H7 (cell line): ENCODE measurements at places on chromosomes 5 and 9.
A peak's percentile ranks its signal among the peaks of the same experiment; 100 is the strongest.

- DNase-seq = peak; percentile 88
Observed at GRCh38 chr5:128083033-128083810, at the start of gene SLC12A2. TSS of gene SLC12A2 (plus strand) at chr5:128083766. CDS start at chr5:128083955, 189 bp downstream.

DNA sequence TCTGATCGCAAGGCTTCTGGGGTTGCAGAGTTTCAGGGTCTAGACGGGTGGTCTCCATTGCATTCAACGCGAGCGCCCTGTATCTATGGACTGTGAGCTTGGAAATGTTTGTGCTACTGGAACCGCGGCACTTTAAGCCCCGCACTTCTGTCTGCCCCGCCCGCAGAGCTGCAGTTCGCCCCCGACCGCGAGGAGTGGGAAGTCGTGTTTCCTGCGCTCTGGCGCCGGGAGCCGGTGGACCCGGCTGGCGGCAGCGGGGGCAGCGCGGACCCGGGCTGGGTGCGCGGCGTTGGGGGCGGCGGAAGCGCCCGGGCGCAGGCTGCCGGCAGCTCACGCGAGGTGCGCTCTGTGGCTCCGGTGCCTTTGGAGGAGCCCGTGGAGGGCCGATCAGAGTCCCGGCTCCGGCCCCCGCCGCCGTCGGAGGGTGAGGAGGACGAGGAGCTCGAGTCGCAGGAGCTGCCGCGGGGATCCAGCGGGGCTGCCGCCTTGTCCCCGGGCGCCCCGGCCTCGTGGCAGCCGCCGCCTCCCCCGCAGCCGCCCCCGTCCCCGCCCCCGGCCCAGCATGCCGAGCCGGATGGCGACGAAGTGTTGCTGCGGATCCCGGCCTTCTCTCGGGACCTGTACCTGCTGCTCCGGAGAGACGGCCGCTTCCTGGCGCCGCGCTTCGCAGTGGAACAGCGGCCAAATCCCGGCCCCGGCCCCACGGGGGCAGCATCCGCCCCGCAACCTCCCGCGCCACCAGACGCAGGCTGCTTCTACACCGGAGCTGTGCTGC is 1.0 kb downstream of the ADAMTS19 start:
- peak; percentile 78 for DNase-seq

- peak; percentile 35 for DNase-seq
Observed at GRCh38 chr9:129419382-129419899, 201.5 kb downstream of the C9orf50 start.

DNA sequence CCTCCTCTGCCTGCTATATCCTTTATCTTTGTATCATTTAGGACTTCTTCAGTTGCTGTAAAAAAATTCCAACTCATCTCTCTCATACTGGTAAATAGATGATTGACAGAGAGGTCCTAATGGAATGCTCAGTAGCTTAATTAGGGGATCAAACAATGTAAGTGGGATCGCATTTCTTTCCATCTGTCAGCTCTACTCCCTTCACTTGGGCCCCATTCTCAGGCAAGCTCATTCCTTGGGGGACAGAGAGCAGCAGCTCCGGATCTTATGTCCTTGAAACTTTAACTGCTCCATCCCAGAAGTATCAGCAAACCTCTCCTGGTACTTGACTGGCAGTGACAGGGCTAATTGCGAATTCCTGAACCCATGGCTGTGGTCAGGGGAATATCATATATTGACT is 146.7 kb downstream of the YTHDC2 start:
- DNase-seq = no peak

DNA sequence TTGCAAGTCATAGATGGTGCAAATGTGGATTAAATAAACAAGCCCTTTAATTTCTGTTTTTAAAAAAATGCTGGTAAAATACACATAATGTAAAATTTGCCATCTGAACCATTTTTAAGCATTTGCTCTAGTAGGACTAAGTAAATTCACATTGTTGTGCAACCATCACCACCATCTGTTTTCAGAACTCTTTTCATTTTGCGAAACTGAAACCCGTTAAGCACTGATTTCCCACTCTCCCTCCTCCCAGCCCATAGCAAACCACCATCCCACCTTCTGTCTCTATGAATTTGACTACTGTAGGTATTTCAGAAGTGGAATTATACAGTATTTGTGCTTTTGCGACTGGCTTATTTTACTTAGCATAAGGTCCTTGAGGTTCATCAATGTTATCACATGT is 103.3 kb upstream of the CNTLN start:
- DNase-seq = no peak

DNA sequence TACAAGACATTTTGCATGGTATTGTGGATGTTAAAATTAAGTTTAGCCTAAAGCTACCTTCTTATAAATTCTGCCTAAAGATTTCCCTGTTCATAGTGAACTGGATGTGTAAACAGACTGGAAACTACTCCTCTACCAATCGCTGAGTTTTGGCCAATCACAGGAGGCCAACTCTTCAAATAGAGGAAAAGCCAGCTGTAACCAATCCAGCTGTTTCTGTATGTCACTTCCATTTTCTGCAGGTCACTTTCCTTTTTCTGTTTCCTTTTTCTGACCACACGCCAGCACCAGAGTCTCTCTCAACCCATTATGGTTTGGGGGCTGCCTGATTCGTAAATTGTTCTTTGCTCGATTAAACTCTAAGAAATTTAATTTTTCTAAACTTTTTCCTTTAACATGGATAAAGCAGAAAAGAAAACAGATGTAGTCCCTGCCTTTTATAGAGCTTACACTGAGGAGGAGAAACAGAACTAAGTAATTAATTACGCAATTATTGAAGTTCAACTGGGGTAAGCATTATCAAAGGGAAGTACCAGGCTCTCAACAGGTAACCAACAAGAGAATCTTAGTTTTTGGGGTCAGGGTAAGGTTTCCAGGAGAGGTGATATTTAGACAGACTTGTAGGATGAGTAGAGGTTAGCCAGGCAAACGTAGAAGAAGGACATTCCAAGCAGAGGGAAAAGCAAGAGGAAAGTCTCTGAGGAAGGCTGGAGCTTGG is 27.7 kb downstream of the RANBP3L start:
- no peak for DNase-seq

DNA sequence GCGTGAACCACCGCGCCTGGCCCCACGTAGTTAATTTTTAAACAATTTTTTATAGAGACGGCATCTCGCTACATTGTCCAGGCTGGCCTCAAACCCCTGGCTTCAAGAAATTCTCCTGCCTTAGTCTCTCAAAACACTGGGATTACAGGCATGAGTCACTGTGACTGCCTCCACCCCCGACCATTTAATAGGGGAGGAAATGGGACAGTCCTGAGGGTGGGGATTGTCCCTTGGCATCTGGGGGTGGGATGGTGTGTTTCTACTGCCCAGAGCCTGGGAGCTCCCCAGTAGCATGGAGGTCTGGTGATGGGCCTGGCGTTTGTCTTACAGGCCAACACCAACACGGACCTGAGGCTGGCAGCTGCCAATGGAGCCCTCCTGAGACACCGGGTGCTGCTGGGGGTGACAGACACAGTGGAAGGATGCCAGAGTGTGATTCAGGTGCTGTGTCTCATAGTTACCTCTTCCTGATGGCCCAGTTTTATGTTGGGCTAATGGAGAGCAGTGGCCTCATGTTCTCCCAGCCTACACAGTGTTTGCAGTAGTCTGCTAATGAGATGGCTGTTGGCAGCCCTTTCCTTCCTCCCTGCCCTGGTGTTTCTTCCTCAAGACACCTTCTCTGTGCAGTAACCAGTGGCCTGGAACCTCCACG is 22.5 kb downstream of the TMEM268 start:
- DNase-seq = no peak

- DNase-seq = no peak
Observed at GRCh38 chr5:122154491-122154890, 25.1 kb downstream of the ZNF474 start.

GRCh38 chr5:139245637-139246339 is 47.6 kb upstream of the SIL1 start:
- no peak for DNase-seq

- no peak for DNase-seq
Observed at GRCh38 chr9:114669961-114670360, 12.0 kb downstream of the TEX48 start.

DNA sequence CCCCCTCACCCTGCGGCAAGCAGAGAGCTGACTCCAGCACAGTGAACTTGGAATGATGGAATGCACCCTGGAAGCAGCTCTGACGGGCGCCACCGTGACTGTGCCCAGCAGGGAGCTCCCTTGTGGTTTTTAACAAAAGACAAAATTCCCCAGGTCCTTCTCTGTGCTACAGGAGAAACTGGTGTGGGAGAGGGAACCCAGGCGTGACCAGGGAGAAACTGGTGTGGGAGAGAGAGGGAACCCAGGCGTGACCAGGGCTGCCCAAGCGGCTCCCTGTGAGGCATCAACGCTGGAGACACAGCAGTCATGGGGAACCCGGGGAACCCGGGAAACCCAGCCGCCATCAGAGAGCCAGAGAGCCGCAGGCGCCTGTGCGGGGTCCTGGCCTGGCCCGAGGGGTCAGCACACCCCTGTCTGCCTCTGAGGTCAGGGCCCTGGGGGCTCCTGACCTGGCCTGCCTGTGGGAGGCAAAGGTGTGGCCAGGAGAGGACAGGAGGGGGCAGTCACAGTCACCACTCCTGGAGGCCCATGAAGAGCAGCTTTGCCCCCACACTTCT is 3.1 kb upstream of the AHRR start:
- peak; percentile 64 for DNase-seq

- no peak for DNase-seq
Observed at GRCh38 chr9:23606107-23606506, 219.9 kb downstream of the ELAVL2 start.

DNA sequence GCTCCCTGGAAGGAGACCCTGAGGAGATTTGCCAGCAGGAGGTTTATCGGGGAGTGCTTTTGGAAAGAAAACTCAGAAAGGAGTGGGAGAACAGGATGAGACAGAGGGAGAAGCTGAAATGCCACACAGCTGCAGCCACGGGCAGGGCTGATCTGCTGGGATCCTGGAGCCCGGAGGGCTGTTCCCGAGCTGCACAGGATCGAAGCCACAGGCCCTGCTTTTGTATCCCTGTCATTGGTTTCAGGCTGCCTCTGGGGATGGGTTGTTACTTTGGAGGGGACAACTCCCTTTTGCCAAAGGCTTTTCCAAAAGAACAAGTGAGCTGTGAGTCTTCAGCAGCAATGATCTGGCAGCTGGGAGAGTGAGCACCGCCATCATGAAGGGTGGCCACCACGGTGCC is 152.5 kb upstream of the PTCH1 start:
- DNase-seq = peak; percentile 60

GRCh38 chr9:91395106-91395552 is 28.5 kb downstream of the NFIL3 start:
- DNase-seq = no peak

DNA sequence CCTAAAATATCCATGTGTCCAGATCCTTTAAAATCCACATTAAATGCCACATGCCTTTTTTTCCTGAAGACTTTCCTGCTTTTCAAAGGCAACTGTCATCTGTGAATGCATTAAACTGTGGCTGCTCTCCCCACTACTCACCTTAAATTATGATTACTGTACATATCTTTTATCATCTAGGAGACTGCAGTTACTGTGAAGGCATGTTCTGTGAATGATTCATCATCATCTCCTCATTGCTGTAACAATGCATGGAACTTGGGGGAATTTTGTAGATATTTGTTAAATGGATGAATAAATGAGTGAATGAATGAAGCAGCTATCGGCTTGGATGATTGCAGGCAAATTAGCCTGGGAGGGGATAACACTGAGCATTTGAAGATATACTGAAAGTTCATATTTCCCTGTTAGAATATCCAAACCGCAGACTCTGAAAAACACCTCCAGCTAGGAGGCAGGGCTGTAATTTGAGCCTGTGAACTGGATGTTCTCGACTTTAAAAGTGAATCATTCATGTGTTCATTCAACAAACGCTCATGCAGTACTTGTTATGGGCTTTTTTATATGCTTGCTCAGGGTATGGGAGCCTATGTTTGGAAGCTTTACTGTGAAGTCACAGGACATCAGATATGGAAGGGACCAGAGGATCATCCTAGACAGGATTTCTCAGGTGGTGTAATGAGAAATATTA is 519.2 kb downstream of the KIF4B start:
- DNase-seq = no peak

DNA sequence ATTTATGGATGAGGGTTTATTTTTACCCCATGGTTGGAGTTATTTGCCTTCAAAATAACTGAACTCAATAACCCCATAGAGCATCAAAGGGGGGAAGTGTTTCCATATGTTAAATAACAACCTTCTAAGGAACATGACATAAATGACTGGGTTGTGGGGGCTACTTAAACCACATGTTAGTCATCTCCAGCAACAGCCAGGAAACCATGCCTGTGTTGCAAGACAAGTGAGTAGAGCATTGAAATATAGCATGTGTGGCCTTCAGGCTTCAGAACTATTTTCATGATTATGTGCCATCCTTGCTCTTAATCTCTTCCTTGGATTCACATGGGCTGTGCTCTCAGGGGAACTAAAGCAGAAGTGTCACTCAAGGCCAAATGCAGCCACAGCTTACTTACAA is 431.2 kb downstream of the AGTPBP1 start:
- no peak for DNase-seq

GRCh38 chr9:33467526-33467925 is 6.2 kb downstream of the NOL6 start:
- DNase-seq = peak; percentile 29

- peak; percentile 70 for DNase-seq
Observed at GRCh38 chr9:37029776-37030610, 4.1 kb downstream of the PAX5 start.
